ENCODE measurements at places on chromosomes 13 and 19.

- DNase-seq, result no peak
Measured at GRCh38 chr13:68160466-68160865, 930.3 kb upstream of the PCDH9 start.

- no peak for DNase-seq
Measured at GRCh38 chr19:1826557-1827521, 14.8 kb upstream of the ATP8B3 start.

DNA sequence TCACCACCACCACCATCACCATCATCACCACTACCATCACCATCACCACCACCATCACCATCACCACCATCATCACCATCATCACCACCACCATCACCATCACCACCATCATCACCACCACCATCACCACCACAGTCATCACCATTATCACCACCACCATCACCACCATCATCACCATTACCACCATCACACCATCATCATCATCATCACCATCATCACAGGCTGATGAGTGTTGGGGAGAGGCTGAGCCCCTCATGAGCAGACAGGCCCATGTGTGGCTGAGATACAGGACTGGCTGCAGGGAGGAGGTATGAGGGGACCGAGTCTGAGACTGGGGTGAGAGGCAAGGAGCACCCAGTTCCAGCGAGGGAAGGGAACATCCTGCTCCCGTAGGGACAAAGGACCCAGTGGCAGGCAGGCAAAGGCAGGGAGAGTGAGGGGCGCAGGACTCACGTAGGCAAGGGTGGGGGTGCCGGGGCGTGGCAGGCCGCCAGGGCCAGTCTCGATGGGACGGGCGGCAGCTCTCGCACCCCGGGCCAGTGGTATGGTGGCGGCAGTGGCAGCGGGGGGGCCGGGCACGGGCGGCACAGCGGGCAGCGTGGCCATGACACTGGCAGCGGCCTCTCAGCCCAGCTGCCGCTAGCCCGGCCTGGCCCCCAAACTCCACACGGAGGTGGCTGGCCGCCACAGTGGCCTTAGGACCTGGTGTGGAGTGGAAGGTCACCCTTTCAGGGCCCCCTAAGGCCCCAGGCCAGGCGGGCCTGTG lies 2.7 kb downstream of the NTN5 start:
- DNase-seq, result no peak

- DNase-seq, result no peak
Measured at GRCh38 chr19:49058562-49058961, 1.0 kb upstream of the CGB7 start.

DNA sequence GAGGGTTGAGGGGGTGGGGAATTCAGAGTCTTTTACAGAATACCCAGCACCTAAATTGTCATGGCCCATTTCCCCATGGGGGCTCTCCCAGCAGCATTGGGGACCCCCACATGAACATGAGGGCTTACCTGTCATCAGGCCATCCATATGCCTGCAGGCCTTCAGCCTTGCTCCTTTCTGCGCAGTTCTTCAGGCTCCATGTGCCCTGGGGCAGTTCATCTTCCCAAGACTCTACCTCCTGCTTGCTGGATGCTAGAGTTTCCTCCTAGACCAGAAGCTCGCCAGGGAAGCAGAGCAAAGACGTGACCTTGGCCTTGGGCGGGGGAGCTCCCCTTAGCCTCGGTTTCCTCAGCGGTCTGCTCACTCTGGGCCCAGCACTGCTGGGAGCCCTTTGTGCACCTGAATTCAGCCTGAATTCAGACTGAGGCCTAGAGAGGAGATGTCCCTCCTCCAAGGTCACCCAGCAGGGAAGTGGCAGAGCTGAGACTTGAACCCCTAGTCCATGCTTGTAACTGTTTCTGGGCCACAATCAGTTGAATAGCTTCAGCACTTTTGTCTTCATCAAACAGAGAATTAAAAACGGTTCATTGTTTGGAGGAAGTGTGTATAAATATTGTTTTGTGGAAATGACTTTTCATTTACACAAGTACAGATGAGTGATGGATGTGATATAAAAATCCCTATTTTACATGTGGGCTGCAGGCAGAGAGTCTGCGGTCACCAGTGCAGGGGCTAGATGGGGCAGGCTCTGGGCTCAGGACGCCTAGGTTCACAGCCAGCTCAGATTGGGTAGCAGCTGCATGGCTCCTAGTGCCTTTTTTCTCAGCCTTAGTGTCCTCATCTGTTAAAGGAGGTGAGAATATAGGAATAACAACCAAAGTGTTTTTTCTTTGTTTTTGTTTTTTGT lies 9.5 kb downstream of the PPP5C start:
- no peak for DNase-seq

DNA sequence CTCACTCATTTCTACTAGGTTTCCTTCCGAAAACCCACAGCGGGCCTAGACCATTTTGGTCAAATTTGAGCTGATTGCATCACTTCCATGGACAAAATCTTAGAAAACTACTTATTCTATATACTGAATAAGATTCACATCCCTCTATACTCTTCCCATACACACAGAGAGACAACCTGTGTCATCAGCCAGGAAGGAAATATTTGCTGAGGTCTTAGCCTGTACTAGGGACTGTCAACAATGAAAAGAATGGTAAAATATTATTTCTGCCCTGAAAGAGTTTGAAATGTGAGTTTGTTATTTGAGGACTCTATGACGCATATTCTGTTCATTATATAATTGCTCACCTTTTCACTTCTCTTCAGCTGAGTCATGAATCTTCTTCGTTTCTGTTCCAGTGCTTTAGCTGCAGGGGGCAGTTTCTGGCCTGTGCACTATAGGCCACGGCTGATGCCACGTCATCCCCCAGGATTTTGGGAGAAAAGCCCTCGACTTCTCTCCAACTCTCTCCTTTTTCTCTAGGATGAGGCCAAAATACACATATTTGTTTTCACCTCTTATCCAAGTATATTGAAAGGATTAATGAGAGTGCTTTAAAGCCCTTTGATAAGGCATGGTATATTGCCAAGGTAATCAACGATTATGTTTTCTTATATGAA lies 47.7 kb downstream of the GSX1 start:
- no peak for DNase-seq

DNA sequence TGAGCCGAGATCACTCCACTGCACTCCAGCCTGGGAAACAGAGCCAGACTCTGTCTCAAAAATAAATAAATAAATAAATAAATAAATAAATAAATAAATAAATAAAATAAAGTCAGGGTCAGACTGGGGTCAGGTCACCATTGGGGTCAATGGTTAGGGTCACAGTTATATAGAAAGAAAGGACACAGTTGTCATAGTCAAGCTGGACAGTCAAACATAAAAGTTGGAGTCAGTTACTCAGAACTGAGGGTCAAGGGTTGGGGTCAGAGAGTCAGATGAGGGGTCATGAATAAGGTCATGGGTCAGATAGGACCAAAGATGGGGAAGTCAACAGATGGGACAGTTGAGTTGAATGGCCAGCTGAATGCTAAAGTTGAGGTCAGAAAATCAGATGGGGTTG lies 16.7 kb upstream of the EPOR start:
- DNase-seq, result no peak

- DNase-seq, result no peak
Measured at GRCh38 chr13:60790620-60791019, 393.6 kb downstream of the TDRD3 start.

DNA sequence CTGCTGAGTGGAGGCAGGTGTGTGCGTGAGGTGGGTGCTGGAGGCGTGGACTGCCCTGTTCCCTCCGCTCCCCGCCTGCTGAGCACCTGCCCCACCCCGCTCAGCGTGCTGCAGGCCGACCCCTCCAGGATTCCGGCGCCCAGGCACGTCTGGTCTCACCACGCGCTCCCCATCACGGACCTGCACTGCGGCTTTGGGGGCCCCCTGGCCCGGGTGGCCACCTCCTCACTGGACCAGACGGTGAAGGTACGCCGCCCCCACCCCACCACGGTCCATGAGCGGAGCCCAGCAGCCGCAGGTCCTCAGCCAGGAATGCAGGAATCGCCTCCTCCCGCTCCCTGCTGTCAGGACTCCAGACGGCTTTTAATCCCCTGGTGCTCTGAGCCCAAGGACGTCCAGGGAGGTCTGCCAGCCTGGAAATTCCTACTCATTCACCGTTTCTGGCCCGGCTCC lies 6.0 kb downstream of the WDR18 start:
- DNase-seq, result no peak

DNA sequence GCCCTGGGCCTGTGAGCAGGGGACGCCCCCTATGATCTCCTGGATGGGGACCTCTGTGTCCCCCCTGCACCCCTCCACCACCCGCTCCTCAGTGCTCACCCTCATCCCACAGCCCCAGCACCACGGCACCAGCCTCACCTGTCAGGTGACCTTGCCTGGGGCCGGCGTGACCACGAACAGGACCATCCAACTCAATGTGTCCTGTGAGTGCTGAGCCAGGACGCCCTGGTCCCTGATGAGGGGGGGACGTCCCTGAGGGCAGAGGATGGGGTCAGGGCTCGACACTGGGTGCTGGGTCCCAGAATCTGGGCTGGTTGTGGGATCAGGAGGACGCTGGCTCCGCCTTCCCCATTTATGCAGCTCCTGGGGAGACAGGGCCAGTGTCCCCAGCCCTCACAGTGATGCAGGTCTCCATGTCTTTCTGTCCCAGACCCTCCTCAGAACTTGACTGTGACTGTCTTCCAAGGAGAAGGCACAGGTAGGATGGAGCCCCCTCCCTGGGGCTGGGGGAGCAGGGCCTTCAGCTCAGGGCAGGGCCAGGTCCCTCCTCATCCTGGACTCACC lies 2.5 kb downstream of the SIGLEC7 start:
- DNase-seq, result no peak

DNA sequence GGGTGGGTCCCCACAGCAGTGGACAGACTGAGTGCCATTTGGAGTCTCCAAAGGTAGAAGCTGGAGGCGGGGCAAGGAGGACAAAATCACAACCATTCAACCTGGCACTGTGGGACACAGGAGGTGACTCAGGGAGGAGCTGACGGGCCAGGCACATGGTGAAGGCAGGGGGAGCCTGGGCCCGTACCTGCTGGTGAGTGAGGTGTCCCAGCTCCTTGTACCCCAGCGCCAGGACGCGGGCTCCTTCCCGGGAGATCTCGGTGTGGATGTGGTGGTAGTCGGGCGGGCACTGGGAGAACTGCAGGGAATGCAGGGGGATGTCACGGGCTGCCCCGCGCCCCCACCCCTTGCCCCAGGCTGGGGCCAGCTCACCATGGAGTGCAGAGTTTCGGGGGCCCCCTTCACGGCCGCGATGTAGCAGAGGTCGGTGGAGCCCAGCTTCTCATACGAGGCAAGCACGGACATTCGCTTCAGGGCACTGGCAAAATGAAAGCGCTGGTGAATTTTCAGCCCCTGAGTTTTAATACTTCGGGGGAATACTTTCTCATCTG lies 9.8 kb downstream of the ATP13A1 start:
- DNase-seq, result no peak

DNA sequence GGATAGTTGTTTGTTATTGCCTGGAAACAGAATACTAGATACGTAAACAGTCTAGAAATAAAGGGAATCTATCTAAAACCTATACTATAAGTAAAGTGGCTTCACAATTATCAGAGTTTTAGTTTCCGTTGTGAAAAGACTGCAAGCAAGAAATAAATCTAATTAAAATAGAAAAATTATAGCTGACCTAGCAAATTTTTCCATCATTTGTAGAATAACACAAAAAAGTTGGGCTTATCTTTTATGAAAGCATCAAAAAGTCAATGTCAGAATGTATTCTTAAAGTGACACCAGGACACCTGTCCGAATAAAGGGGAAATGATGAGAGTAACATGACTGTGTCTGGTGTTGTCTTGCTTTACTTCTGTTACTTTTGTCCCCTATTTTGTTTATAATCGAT lies 1248.9 kb upstream of the MIR17HG start:
- no peak for DNase-seq

- DNase-seq, result peak; percentile 19
Measured at GRCh38 chr13:41492432-41493260, 35.3 kb downstream of the RGCC start.

DNA sequence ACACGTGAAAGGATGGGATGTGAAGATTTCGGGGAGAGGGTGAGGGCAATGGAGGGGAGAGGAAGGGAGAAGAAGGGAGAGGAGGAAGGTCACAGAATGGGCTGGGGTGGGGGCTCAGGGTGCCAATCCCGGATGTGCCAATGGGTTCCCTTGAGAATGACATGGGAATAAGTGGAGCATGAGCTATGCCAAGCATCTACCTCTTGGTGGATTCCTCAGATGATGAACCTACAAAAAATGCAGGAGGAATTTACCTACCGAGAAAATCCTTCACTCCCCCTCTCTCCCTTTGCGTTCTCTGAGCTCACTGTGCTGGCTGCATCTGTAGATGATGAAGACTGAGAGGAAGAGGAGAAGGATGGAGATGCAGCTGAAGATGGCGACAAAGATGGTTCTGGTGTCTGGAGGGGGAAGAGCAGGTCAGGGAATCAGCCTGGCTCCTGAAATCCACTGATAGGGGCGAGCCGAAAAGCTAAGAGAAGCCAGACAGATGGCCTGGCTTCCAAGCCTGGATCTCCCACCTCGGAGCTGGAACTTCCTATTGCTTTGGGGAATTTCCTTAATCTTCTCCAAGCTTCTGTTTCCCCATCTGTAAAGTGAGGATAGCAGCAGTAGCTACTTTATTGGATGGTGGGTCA lies 21.6 kb downstream of the VSTM1 start:
- no peak for DNase-seq

DNA sequence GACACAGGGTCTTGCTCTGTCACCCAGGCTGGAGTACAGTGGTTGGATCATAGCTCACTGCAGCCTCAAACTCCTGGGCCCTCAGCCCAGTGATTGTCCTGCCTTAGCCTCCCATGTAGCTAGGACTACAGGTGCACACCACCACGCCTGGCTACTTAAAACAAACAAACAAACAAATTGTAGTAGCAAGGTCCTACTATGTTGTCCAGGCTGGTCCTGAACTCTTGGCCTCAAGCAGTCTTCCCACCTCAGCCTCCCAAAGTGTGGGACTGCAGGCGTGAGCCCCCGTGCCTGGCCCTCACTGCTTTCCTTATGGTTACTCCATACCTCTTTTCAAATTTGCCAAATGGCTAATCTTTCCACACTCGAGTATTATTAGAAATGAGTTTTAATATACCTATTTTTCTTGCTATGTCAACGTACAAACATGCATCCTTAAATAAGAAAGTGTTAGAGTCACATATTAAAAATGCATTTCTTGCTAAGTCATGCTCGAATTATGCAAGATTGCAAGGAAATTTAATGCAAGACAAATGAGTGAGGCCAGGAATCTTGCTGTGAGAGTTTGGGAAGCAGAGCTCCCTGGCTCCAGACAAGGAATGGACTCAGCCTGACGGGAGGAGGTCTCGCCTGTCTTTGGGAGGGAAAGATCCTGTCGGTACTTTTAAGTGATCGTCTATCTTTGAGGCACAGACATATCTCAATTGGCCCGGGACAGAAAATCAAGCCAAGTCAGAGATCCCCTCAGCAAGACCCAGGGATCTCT lies 39.4 kb downstream of the RFX2 start:
- no peak for DNase-seq

GRCh38 chr13:30654430-30654829 lies 36.7 kb downstream of the USPL1 start:
- no peak for DNase-seq

GRCh38 chr13:30033681-30034457 lies 183.5 kb upstream of the UBL3 start:
- no peak for DNase-seq

- no peak for DNase-seq
Measured at GRCh38 chr13:101115762-101116171, 300.5 kb downstream of the NALCN start.
